Mesothelial cell of epicardium (in vitro differentiated cells): ENCODE measurements at places on chromosomes 1 and 21.

DNA sequence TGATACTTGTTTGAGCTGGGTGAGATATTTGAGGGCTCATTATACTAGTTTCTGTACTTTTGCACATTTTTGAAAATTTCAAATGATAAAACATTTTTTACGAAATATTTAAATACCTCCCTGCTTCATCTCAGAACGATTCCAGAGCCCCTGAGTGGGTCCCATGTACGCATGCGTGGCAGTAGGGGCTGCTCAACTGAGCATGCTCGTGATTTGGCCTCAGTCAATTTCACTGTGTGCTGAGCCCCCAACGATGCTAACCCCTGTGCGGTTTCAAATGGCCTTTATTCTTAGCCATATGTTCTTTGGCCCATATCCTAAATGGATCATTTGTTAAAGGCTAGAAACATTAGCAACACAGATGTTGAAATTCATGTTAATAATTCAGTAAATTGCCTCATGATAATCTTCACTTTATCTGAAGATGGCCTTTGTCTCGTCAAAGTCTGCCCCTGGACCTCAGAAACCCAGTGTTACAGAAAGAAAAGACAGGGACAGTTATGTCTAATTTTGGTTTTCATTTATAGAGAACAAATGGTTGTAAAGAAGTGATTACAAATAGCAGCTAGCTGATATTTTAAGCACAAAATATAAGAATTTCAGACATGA lies 108.2 kb downstream of the MRPS6 start:
- no peaks in the 10 kb centered on the region for H3K27me3 ChIP-seq
- H3K27ac ChIP-seq = no peak overlapping the region
- H3K36me3 ChIP-seq = peaks cover 10% of the 10 kb centered on the region
- no peak for DNase-seq
- H3K4me1 ChIP-seq = peaks cover 19% of the 10 kb centered on the region

DNA sequence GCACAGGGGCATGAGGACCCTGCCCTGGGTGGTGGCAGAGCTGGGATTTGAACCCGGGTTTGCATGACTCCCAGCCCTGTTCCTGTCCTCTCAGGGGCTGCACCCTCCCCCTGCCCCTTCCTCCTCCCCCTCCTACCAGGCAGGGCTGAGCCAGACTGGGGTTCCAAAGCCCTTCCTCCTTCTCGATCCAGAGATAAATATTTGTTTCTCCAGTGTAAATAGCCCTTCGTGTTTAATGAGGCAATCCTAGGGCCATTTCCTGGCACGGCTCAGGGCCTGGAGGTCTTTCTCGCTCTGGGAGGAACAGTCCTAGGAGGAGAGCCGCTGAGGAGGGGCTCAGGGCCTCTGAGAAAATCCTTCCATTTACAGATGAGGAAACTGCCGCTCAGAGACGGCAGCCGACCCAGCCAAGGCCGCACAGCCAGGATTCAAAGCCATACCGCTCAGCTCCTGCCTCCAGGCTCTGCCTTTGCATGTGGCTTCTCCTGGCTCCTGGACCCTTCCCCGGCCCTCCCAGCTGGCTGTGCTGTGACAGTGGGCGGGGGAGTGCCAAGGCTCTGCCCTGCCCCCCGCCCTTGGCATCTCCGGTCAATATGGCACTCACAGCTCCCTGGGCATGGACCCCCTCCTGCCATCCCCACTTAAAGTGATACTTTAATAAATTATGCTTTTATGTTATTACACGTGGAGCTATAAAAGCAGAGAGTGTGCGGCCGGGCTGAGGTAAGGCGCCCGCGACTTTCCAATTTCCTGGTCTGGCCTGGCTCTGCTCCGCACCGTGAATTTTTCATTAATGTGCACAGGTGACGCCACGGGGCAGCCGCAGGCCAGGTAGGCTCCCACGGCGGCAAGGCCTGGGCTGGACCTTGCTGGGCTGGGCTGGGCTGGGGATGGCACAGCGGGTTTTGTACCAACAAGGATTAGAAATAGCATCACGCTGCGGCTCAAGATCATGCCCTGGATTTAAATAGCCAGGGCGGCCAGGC lies 114.7 kb upstream of the WNT4 start:
- DNase-seq = no peak
- peak overlapping the region; percentile 61 for H3K27ac ChIP-seq
- H3K4me1 ChIP-seq = peaks cover 44% of the 10 kb centered on the region
- H3K27me3 ChIP-seq = no peaks in the 10 kb centered on the region

DNA sequence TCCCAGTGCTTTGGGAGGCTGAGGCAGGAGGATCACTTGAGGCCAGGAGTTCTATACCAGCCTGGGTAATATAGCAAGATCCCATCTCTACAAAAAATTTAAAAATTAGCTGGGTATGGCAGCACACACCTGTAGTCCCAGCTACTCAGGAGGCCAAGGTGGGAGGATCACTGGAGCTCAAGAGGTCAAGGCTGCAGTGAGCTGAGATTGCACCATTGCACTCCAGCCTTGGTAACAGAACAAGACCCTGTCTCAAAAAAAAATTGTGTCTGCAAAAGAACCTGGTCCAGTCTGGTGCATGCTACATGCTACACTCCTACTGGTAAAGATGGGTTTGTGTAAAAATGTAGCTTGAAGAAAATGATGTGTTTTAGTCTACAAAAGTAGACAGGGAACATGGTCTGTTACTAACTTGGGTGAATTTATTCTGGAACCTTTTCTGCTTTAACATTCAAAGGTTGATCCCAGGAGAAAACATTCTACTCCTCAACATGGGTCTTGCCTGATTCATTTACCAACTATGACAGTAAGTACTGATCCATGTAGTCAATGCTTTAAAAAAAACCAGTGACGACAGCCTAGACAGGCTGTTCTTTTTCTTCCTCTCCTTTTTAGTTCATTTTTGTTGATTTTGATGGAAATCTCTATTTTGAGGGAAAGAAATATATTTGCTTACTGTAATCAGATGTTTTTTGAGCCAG lies 32.7 kb upstream of the ENAH start:
- H3K27me3 ChIP-seq = no peaks in the 10 kb centered on the region
- no peaks in the 10 kb centered on the region for H3K4me1 ChIP-seq
- no peak overlapping the region for H3K4me3 ChIP-seq

GRCh38 chr1:181016563-181016962 lies 6.1 kb downstream of the STX6 start:
- no peaks in the 10 kb centered on the region for H3K27me3 ChIP-seq
- peaks cover 29% of the 10 kb centered on the region for H3K4me1 ChIP-seq
- no peak overlapping the region for H3K4me3 ChIP-seq
- H3K27ac ChIP-seq = no peak overlapping the region

GRCh38 chr1:112092656-112093371 lies 103.3 kb upstream of the KCND3 start:
- no peaks in the 10 kb centered on the region for H3K36me3 ChIP-seq
- DNase-seq = no peak
- no peaks in the 10 kb centered on the region for H3K4me1 ChIP-seq
- H3K27me3 ChIP-seq = peaks cover 24% of the 10 kb centered on the region
- H3K4me3 ChIP-seq = no peak overlapping the region

DNA sequence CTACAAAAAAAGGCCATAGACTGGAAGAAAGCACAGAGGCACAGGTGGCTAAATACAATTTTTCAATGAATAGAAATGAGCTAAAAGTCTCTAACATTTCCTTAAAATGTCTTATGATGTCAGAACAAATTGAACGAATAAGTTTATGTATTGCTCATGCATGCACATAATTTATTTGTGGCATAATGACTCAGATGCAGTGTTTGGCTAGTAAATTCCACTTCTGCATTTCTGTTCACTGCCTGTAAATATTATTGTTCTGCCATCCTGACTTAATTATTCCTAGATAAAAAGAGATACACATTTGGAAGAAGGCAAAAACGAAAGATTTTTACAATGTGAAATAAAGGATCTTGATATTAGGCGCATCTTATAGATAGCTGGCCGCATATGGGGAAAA lies 26.6 kb upstream of the EXO1 start:
- no peaks in the 10 kb centered on the region for H3K36me3 ChIP-seq
- no peaks in the 10 kb centered on the region for H3K4me1 ChIP-seq
- H3K4me3 ChIP-seq = no peak overlapping the region
- no peak overlapping the region for H3K27ac ChIP-seq
- H3K27me3 ChIP-seq = peaks cover 17% of the 10 kb centered on the region
- DNase-seq = no peak
